ENCODE measurements at places on chromosomes 16 and 17. TPM values are rescaled to one million over a fixed set of nuclear protein-coding genes. Genes with fewer than 3 reads are reported as not detected.

Gene SHISA9
- total RNA-seq, result 0.04 TPM

GRCh38 chr17:28737770-28738679 lies 5.8 kb upstream of the TRAF4 start:
- DNase-seq, result no peak

Gene MYH3
- 5.5 TPM for total RNA-seq

- DNase-seq, result no peak
Measured at GRCh38 chr16:794853-795466, 5.6 kb downstream of the GNG13 start.

Gene COQ7
- total RNA-seq, result 15.3 TPM

Gene SOX8
- total RNA-seq, result 0.27 TPM

Gene SDK2
- total RNA-seq, result 11.9 TPM

Gene PDF
- total RNA-seq, result 15.2 TPM

DNA sequence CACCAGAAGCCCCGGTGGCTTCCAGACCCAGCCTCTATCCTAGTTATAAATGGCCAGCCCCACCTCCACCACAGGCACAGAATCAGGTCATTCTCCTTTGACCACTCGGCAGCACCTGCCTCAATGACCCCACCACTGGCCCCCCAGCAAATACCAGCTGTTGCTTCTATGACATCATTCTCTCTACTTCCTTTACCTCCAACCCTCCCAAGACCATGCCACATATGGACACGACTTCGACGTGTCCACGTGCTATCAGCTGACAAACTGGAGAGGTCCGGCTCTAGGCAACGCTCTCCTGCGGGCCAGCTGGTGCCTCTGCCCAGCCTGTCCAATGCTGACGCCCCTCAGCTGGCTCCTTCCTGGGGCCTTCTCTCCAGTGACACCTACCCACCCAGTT lies 5.9 kb downstream of the ALYREF start:
- DNase-seq, result no peak

- no peak for DNase-seq
Measured at GRCh38 chr17:70521821-70522256, 352.5 kb downstream of the KCNJ2 start.

GRCh38 chr17:47253541-47254402 lies at the start of gene ITGB3:
TSS of gene ITGB3 (plus strand) at chr17:47253827. CDS start at chr17:47253862, 35 bp downstream.
- DNase-seq, result peak; percentile 62

DNA sequence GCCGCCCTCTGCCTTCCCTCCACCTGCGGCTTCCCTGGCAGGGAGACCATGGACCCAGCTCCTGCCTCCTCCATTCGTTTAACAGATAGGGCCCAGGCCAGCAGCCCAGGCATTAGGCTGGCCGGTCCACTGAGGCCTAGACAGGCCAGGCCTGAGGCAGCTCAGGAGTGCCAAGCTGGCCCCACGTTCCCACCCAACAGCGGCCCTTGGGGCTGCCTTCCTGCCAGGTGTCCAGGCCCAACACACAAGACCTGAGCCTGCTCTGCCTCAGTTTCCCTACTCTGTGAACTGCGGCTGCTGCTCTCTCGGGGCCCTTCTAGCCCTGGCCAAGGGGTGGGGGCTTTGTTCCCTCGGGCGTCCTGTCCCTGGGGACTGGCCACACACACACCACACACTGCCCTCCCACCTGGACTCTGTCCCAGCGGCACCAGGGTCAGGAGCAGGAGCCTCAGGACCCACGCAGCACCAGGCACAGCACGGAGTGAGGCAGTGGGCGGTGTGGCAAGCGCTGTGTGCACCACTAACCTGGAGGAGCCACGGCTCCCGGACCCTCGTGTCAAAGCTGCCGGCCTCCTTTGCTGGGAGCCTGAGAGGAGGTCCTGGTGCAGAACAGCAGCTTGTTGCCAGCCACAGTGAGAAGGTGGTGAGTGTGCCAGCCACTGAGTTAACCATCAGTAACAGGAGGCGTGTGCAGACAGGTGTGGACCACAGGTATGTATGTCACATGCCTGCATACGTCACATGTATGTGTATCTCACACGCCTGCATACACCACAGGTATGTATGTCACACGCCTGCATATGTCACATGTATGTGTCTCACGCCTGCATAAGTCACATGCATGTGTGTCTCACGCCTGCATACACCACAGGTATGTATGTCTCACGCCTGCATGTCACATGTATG lies 14.6 kb upstream of the CDH15 start:
- DNase-seq, result no peak

- no peak for DNase-seq
Measured at GRCh38 chr17:11331547-11332513, 90.8 kb downstream of the SHISA6 start.

Gene RAC3
- 12.2 TPM for total RNA-seq

GRCh38 chr16:47568351-47568750 lies 107.2 kb downstream of the PHKB start:
- no peak for DNase-seq

Gene DPEP2
- total RNA-seq, result 12.4 TPM

DNA sequence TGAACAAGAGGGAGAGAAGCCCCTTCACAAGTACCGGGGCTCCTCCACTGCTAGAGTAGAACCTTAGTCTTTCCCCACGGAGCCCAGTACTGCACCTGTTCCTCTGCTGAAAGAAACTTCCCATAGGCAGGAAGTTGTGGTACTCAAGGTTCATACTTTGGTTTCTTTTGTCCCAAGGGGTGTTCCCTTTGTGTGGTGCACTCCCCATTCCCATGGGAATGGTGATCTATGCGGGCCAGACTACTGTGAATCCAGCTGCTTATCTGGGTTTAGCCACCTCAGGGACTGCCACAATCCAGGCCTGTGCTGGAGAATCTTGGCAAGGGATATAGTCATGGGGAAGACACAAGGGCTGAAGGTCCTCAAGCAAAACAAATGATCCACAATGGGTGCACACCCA lies 110.6 kb downstream of the PHKB start:
- no peak for DNase-seq

Data from activated CD4-positive, alpha-beta T cell treated with anti-CD3 and anti-CD28 coated beads, Interleukin-2, amount 10 ng/mL, durations not matched to agents 7 days and 5 days (primary cell).